HCT116 (cell line): ENCODE measurements at places on chromosomes 11 and 22.

GRCh38 chr11:108207683-108208060 is 14.8 kb downstream of the NPAT start:
- no peak for DNase-seq

DNA sequence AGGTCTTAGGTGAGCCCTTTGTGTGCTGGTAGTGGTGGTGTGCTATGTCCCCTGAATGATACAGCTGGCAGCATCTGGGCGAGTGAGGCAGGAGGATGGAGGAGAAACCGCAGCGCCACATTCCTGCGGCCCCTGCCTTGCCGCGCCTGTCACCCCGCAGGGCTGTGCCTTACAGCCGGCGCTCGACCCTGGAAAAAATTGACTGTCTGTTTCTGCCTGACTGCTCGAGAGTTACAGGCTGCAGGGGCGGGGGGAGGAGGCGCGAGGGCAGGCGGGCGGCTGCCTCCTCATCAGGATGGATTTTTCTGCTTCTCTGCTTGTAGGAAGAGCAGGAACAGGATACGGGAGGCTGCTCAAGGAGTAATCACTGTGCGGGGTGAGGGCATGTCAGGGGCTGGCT is 443.4 kb downstream of the MIAT start:
- no peak for DNase-seq

GRCh38 chr11:85709941-85710702 is 24.1 kb upstream of the CCDC89 start:
- no peak for DNase-seq

DNA sequence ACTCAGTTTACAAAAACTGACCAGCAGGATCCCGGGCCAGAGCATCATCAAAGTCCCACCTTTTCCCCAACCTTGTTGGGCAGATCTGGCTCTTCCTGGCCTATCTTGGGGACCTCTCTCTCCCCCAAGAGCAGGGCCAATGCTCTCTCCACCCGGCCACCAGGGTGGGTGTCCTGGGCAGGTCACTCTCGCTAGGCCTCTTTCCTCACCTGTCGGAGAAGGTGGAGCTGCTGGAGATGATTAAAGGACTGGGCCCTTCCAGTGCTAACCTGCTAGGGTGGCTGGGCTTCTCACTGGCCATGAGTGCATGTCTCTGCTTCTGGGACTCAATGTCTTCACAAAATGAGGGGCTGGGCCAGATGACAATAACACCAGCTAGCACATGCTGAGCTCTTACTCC is 2.9 kb upstream of the CAPN5 start:
- DNase-seq, result no peak

GRCh38 chr11:85809191-85809590 is 1.8 kb downstream of the SYTL2 start:
- no peak for DNase-seq

- no peak for DNase-seq
Measured at GRCh38 chr11:83717537-83717936, 431.4 kb upstream of the CCDC90B start.

DNA sequence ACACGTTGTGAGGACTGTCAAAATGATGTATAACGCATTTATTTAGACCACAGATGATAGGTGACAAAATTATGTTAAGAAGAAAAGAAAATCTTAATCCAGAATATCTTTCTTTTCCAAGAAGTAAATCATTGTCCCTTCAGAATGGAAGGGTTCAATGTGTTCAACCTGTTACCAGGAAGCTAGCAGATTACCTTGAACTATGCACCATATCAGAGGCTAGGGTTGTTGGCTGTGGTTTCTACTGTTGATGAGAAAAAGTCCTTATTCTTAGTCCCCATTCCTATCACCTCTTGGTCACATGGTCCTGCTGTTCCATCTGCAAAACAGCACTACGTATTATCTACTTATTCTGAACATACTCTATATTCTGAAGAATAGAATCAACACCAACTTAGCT is 339.5 kb upstream of the CADM1 start:
- DNase-seq, result no peak

GRCh38 chr11:110894224-110894623 is 182.0 kb upstream of the ARHGAP20 start:
- no peak for DNase-seq

- DNase-seq, result no peak
Measured at GRCh38 chr11:96267496-96268032, 75.4 kb downstream of the MAML2 start.

- no peak for DNase-seq
Measured at GRCh38 chr11:69918231-69918937, 99.2 kb upstream of the FGF3 start.

GRCh38 chr22:40022536-40023240 is 27.9 kb downstream of the FAM83F start:
- DNase-seq, result no peak

DNA sequence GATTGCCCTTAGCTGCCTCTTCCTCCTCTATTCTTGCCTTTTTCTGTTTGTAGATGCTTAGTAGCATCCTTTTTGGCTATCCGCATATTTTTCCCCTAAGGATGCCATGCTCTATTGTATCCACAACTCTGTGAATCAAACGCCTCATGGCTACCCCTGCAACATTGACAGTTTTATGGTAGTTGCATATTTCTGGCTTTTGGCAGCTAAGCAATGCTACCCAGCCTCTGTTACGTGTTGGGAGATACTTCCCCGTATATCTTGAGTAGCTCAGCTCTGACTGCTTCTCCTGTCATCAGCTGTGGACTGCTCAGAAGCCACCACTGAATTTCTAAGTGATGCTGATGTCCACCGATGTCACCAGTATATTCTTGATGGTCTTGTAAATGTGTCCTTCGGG is 15.1 kb upstream of the SLC3A2 start:
- DNase-seq, result no peak

DNA sequence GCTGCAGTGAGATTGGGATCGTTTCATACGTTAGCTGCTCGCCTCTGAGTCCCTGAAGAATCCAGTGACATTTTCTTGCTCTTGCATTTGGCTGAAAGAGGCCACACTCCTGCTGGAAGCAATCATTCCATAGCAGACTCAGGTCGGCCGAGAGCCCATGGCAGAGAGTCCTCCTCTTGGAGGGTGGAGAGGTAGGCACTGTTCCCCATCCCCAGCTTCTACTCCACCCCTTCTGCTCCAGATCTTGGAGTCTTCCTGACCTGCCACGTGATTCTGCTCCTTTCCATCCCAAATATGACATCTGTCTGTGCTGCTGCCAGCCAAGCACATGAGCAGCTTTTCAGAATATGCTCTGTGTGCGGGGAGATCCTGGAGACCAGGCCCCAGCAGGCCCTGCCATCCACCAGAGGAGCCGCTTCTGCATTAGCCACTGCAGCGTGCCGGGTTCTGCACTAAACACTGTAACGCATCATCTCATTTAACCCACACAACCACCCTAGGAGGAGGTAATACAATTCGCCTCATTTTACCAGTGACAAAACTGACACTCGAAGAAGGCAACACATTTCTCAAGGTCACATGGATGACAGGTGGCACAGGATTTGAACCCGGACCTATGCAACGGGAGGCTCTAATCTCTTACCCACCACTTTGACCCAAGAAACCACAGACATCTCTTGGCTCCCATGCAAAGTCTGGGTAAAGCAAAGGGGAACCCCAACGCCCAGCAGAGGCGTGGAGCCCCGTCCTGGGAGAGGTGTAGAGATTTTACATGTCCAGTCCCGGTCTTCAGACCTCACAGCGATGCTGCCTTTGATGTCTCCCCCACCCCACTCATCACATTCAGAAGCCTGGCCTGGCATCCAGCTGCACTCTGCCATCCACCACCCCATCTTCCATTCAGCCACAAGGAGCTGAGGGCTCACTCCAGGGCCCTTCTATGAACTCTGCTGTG is 78.8 kb downstream of the FEZ1 start:
- DNase-seq, result no peak

- DNase-seq, result no peak
Measured at GRCh38 chr11:65918211-65919140, at the start of gene C11orf68. TSS of gene C11orf68 (minus strand) at chr11:65919062. CDS start at chr11:65919031, 31 bp downstream.
